Stimulated activated CD4-positive, alpha-beta T cell treated with anti-CD3 and anti-CD28 coated beads, Interleukin-12 subunit alpha, Interleukin-12 subunit beta, amount 100 ng/mL, for 48 hours (primary cell): ENCODE measurements at places on chromosomes 6 and 20.

DNA sequence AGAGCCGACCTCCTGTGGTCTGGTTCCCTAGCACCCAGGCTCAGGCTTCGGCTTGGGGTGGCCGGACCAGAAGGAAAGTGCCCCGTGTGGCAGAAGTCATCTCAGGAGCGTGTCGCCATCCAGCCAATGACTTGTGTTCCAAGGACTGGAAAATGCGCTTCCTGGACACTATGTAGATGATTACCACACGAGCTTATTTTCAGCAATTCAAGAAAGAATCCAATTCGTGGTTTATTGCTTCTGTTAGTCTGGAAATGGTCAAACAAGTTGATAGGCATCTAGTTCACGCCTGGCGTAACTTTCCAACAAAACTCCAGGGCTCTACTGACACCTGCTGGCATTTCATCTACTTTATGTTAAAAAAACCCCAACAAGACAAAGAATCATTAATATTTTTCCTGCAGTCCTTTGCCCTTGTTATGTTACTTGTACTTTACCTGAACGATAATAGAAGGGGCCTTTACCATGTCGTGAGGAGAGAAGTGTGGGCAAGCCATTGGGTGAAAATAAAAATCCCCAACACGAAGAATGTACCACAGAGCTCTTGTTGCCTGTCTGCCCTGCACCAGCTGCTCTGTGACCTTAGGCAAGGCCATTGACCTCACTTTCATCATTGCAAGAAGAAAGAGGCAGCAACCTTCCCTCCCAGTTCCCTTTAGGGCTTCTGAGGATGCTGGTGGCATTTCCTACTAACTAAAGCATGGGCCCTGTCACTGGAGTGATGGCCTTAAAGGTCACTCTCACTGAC, 154.7 kb upstream of the LAMP5 start:
- no peak for DNase-seq

GRCh38 chr20:41135187-41135887, 2.0 kb upstream of the PLCG1 start:
- no peak for DNase-seq

- no peak for DNase-seq
Measured at GRCh38 chr6:48670546-48670945, 559.5 kb upstream of the PTCHD4 start.

DNA sequence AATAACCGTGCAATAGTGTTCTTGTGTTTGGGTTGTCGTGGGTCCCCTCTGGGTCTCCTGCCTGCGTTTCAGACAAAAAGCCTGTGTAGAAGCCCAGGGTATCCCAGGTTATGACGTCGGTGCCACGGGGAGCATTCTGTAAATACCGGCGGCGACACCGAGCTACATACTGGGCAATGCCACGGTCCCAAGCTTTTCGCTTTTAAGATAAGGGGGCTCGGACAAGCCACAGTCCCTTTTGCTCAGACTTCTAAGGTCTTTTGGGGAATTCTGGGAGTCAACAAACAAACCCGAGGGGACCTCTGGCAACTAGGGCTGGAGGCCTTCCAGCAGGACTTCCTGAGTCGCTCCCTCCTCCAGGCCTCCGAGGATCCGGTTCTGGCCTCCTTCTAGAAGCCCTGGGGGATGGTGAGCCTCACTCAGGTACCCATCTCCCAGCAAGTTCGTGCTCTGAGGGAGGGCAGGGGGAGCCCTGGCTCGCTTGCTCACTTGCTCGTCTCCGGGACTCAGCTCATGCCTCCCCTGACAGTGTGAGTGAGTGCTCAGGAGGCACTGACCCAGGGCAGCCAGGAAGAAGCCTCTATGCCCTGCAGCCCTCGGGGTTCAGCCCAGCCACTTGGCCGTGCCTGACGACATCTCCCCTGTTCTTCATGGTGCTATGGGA, 62.4 kb upstream of the MRPS10 start:
- DNase-seq = no peak

- DNase-seq = peak; percentile 33
Measured at GRCh38 chr20:3071610-3072529, at the start of gene OXT. Gene OXT, plus strand, starts transcription at chr20:3071620. Its CDS starts 36 bp downstream, at chr20:3071656.

- no peak for DNase-seq
Measured at GRCh38 chr6:162512744-162513143, 214.8 kb downstream of the PRKN start.

DNA sequence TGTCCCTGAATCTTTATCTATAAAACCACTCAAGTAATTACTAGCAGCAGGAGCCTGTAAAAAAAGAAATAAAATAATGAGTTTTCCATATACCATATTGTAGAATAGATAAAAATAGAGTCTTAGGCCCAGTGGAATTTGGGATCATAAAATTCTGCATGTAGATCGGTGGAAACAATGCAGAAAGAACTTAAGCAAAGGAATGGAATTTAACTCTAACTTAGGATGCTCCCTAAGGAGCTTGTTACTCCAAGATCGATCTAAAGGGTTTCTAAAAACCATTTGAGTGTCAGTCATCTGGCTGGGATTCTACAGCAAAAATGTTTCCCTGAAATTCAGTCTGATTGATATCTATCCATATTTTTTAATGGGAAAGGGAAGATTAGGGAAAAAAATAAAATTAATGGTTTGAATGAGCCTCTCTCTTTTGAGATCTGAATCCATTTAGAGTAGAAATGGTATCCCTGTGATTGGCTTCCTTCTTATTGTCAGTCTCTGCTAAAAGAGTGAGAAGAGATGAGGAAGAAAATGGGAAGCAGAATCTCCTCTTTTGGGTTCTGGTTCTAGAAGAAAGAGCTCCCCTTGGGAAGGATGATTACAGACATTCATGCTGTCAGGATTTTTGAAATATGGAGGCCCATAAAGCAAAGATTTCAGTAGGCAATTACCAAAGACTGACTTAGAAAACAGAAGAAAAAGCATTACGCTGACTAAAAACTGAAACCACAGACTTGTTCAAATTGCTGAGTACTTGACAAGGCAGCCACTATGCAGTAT, 564.3 kb upstream of the MARCKS start:
- no peak for DNase-seq

GRCh38 chr20:63518946-63519667, 1.5 kb upstream of the PPDPF start:
- no peak for DNase-seq

DNA sequence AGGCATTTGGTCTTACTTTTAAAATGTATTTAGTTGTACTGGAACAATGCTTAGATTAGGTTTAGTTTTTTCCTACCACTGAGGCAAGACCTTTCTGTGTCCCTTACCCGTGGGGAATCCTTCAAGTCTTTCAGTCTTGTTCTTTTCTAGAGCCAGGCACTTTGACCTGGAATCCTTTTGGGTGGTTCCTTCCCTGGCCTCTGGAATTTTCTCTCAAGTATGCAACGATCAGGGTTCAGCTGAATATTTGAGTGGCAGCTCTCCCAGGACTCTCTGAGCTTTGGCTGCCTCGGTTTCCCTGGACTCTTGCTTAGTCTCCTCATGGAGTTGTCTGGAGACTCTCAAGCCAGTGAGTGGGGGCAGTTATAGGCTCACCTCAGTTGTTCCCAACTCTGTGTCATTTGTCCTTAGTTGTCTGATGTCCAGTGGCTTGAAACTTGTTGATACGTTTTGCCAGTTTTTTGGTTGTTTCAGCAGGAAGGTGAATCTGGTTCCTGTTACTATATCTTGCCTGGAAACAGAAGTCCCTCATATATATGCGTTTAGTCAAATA, 118.1 kb downstream of the QKI start:
- DNase-seq = no peak

- DNase-seq = no peak
Measured at GRCh38 chr6:89385156-89385667, 26.9 kb downstream of the RRAGD start.

GRCh38 chr6:107443608-107444267, 15.6 kb downstream of the PDSS2 start:
- DNase-seq = no peak

DNA sequence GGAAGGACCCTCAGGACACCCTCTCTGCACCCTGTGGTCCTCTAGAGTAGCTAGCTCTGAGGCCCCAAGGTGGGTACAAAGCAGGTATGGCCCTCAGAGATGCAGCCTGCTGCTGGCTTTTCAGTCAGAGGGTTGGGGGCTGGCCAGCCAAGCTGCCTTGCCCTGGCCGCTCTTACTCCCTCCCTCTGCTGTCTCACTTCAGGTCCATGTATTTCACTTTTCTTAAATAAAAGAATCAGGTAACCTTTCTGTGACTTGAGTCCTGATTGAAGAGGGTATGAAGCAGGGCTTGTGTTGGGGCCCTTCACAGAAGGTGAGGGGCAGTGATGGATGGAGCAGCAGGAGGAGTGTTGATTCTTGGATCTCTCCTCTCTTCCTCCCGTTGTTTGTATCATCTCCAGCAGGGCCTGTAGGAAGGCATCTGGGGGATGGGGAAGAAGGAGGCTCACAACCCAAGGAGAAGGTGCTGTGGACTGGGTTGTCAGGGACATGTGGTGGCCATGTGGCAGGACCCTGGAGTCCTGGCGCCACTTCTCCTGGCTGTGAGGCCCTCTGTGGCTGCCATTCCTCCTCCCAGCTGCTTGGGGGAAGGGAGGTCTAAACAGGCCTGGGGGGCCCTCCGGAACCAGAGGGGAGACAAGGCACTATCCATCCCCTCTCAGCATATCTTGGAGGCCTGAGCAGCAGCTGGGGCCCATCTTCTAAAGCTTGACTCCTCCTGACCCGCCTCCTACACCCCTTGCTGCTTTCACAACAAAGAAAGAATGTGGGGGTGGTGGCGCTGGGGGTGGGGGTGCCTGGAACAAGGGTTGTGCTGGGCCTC, 1.1 kb upstream of the PTK7 start:
- no peak for DNase-seq

DNA sequence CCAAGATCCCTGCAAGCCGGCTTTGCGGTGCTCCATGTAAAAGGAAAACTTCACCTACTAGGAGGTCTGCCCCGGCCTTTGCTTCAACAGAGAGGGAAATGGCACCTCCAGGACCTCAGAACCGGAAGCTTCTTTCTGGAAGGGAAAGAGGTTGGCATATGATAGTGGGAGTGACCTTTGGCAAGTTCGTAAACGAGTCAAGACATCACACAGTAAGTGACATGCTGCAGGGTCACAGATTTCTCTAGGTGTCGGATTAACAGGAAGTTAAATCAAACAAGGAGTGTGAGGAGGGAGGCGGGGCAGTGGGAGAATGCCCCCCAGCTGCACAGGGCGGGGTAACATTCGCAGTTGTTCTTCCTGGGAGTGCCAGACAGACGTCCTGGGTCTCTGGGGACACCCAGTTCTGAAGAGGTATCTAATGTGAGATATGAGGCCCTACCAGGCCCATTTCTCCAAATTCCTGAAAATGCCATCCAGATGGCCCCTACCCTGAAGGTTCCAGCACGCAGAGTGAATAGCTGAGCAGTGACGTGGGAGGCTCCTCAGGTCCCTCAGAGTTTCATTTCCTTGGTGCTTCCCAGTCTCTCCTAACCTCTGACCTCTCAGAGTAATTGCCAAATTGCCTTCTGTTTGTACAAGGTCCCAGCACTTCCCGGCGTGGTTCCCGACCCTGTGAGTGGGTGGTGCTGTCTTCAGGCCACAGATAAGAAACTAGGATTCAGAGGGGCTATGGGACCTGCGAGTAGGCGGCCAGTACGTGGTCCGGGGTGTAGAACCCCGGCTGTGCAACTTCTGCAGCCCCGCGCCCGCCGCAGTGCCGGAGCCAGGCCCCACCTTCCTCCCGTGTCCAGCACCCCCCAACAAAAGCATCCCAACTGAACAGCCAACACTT, 1.9 kb downstream of the RRBP1 start:
- no peak for DNase-seq

DNA sequence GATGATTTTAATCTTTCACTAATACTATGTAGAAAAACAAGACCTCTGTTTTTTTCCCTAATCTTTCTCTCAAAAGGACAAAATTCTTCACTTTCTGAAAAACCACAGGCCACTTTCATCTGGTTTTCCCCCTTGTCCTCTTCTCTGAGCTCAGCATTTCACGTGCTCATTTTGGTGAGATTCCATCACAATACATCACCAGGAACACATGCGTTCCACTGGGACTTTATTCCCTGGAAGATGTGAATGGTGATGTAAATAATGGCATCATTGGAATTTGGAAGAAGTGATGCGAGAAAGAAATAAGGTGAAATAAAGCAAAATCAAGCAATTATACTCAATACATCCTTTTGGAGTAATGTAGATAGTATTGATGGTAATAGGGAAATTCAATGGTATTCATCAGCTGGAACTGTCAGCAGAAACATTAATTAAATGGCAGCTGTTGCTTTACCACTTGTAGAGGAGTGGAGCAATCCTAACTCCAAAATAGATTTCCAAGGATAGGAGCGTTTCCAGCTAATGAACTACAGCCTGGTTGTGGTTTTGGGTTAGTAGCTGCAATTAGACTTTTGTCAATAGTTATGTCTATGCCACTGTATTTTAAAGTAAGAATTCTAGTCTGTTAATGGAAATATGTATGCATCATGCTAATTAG, 11.5 kb downstream of the FILIP1 start:
- no peak for DNase-seq

- no peak for DNase-seq
Measured at GRCh38 chr6:161151059-161151645, 122.7 kb downstream of the AGPAT4 start.

GRCh38 chr6:118986312-118986711, 51.4 kb upstream of the MCM9 start:
- DNase-seq = no peak

- no peak for DNase-seq
Measured at GRCh38 chr6:13807696-13808095, 6.7 kb downstream of the MCUR1 start.

DNA sequence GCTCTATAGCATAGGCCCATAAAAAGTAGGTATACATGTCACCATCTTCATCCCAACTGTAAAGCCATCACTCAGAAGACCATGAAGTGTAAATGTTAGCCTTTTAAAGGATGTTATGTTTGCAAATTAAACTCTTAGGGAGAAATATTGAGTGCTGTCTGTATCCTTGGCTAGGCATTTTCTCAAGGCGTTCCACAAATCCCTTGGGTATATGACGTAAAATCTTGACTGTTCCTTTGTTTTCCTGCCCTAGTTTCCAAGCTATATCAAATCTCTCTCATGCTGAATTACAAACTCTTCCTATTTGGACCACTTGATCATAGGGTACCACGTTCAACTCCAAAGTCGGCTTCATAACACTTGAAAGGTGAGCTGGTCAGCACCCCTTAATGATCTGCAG, 486.2 kb downstream of the HDGFL1 start:
- DNase-seq = no peak

- no peak for DNase-seq
Measured at GRCh38 chr6:252775-253535, 39.3 kb upstream of the DUSP22 start.

DNA sequence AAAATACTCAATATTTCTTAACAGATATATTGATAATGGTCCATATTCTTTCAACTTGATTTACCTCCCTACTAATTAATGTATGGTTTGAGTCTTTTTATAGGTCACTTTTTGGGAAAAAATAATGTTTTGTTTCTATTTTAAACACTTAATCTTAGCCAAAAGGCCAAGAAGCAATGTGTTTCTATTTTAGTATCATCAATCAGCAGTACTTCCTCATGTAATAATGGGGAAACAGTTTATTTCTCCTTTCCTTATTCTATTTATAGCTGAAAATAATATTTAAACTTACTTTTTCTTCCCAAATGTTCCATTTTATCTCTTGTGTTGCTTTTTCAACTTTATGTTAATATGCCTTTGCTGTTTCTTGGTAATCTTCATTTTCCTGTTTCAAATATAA, 295.1 kb downstream of the ALDH8A1 start:
- DNase-seq = no peak
